ENCODE measurements at places on chromosomes 7 and 10.

GRCh38 chr10:29217292-29217738, 71.6 kb upstream of the LYZL1 start:
- DNase-seq: no peak

DNA sequence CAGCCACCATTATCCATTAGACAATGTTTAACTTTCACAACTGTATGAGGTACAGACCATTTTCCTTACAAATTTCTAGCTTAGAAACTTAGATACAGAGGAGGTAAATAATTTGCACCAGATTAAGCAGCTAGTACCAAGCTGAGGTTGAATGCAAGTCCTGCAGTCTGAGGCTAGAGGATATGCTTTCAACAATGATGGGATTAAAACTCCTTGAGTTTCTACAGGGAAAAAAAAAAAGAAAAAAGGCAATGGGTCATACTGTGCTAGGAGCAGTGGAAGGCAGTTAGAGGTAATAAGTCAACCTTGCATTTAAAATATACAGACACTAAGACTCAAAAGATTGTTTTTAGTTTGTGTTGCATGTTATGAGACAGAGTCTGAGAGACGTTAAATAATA, 86.5 kb downstream of the SEMA3A start:
- DNase-seq: no peak

DNA sequence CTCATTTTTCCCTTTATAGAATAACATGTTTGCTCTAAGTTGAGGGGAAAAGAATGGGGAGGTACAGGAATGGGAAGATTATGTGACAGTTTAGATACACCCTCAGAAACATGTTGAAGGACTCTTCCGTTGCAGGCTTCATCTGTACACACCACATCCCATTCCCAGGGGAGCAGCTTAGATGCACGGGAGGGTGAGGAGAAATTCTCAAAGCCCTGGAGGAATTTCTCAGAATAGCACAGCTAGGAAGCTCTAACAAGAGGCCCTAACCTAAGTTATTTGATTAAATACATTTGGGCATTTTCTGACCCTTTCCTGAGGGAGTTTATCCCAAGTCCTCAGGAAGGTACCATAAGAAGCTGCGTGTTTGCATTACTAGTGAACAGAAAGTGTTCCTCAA, 660.2 kb upstream of the IGFBP3 start:
- DNase-seq: no peak

- DNase-seq: no peak
These were observed 189.5 kb downstream of the ARHGAP12 start for GRCh38 chr10:31739146-31739545.

- no peak for DNase-seq
These were observed 649.7 kb upstream of the ANKRD30A start for GRCh38 chr10:36475746-36476145.

DNA sequence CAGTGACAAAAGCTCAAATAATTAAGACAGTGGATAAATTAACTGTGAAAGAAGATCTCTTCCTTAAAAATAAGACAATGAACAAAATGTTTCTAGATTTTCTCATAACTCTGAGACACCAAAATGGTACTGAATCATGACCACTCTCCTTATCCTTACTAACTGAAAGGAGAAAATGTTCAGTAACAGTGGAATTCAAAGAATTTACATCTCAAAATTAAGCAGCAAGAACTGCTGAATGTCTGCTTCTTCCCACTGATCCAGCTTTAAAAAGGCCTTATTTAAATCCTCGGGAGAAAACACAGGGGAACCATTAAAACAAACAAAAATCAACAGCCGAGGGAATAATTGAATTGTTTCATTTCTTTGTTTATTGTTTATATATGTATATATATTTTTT, 27.3 kb upstream of the PLXDC2 start:
- DNase-seq: no peak

DNA sequence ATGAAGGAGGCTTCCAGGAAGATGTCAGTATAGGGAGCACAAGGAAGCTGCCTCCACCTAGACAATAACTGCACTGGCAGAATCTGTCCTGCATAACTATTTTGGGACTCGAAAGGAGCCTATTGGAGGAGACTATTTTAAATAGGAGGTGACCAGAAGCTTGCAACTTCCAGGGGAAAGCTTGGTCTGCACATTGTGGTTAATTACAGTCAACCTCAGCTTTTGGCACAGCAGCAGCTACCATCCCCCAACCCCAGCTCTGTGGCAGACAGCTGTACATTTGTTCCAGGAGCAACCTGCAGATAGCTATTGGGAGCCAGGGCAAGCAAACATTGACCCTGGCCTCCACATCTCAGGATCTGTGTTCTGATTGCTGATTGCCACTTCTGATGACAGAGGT, 46.3 kb upstream of the NANOS1 start:
- DNase-seq: no peak

DNA sequence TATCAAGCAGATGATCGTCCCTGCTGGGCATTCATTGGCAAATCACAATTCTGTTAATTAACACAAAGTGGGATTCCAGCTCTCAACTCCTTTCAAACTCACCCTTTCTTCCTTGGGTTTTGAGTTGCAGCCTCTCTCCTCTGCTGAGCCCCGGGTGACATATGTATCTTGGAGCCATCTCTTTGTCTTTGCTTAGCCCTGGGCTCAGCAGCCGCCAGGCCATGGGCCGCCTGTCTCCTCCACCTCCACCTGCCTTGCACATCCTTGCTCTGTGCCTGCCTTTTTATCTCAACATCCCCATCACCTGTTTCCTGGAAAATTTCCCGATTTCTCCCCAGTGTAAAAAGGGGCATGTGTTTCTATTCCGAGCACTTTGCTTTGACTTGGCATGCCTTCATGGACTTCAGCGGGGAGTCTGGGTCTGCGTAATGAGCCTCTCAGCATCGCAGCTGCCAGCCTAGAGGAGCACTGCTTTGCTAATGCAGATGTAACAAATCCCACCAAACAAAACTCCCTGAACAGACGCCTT, 141.3 kb upstream of the AGK start:
- DNase-seq: no peak

GRCh38 chr7:129604713-129605437, 6.6 kb upstream of the NRF1 start:
- no peak for DNase-seq
